ENCODE measurements at places on chromosomes 7 and 10.

DNA sequence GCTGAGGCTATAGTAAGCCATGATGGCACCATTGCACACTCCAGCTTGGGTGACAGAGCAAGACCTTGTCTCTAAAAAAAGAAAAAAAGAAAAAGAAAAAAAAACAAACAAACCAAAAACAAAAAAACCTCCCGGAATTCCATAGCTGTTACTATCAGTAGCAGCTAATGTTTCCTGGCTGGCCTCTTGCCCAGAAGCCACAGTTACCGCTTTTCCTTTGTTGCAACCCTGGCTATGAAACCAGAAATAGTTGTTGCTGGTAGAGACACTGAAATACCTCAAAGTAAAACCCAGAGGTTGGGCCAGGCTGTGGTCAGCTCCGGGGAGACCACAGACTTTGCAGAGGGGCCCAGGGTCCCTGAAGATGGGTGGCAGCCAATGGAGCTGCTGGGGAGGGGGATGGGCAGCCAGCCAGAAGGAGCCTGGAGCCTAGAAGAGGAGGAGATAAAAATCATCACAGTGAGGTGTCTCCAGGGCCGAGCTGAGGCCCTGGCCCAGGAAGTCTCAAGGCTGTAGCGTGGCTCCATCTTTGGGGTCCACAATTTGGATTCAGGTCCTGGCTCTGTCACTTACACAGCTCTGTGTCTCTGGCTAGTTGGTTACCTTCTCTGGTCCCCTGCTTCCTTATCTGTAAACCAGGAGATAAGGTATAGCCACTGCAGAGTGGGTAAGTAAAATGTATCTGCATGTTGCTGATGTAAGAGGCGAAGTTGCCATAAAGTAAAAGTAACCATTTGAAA is 3.4 kb upstream of the CHST12 start:
- no peak for DNase-seq

DNA sequence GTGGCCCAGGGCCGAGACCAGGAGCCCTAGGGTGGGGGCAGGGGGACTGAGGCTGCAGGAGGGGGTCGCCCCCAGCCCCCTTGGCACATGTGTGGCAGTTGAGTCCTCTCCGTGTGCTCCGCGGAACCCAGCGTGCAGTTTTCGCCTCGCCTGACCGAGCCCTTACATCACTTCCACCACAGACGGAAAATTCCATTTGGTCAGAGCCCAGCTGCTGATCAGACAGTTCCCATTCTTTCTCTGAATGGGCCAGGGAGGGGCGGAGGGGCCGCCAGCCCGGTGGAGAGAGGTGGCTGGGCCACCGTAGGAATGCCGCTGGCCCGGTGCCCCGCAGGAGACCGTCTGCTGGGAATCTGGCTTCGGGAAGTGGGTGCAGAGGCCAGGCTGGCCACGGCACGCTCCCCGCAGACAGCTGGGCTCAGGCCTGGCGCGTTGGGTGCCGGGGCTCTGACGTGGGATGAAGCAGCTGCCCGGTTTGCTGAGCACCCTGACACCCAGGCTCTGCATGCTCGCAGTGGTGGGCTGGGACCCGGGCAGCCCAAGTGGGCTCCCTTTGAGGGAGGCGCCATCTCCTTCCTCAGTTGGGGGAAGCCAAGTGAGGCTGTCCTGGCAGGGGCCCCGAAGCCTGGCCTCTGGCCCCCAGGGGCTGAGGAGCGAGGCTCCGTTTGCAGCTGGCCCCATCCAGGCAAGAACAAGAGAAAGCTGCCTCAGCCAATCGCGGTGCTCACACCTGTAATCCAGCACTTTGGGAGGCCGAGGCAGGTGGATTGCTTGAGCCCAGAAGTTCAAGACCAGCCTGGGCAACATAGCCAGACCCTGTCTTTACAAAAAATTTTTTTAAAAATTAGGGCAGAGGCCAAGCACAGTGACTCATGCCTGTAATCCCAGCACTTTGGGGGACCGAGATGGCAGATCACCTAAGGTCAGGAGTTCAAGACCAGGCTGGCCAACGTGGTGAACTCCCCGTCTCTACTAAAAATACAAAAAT is 9.9 kb downstream of the TTYH3 start:
- DNase-seq = no peak

- no peak for DNase-seq
These were observed 129.9 kb downstream of the TRRAP start for GRCh38 chr7:99008181-99008631.

DNA sequence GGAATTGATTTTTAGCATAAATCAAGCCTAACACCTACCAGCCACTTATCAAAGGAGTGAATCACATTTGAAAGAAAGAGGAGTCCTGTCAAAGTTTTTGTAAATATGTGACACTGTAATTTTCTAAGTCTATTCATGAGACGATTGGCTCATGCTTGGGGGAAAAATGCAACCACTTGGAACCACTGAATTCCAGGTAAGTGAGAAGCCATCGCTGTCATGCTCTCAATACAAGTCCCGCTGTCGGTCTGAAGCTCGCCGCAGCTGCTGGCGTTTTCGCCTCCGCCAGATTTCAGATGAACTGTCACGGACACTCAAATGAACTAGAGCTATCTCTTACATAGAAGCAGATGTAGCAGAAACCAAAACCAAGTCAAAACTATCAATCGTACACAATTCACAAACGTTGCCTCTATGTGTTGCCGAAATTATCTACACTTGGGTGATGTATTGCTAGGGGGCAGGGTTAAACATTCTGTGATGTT is 279.8 kb upstream of the FZD8 start:
- no peak for DNase-seq

GRCh38 chr10:57333880-57334279 is 933.8 kb downstream of the IPMK start:
- DNase-seq = no peak

DNA sequence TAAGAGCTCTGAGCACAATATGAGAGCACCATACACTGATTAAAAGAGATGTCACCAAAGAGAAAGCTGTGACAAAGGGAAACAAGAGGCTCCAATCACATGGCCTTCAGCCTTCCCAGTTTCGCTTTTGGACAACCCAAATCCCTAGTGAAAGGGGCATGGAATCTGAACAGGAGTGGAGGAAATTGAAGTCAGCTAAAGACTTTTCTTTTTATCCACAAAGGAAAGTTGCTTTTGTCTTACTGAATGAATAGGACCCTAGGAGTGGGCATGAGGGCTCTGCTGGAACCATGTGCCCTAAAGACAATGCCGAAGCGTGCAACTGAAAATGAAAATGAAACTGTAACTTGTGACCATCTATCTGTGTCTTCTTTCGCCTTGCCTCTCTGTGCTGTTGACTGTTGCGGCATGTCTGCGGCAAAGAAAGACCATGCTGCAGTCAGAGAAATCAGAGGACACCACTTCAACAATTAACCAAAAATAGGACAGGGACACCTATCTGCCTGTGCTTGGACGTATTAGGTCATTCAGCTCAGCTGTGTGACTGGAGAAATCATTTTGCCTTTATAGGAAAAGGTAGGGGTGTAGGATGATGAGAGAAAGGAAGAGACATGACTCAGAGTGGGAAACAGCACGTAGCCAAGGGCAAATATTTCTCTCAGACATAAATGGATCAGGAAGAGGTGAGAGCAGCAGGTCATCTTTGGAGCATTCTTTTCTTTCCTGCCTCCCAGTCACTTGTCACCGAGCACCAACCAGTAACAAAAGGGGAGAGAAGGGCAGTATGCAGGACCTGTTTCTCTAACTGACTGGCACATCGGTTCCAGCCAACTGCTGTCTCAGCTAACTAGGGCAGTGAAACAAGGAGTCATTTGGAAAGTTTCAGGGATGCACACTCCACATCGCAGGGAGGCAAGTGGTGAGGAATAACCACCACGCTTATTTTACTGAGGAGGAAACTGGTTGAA is 12.3 kb downstream of the CAV2 start:
- no peak for DNase-seq

DNA sequence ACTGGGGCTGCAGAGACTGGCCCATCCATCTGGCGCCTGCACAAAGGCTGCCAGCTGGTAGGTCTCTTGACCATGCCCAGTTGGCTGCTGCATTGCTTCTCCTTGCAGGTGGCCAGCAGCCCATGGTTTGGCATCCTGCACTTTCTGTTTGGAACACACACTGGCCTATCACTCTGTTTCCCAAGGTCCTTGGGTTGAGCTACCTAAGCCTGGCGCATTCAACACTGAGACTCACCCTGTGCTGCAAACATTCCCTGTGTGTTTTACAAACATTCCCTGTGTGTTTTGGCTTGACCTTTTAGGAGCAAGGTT is 55.5 kb downstream of the TACR2 start:
- no peak for DNase-seq

GRCh38 chr7:85172530-85172941 is 14.3 kb downstream of the SEMA3D start:
- no peak for DNase-seq

GRCh38 chr7:132002343-132002968 is 446.0 kb upstream of the PODXL start:
- no peak for DNase-seq

GRCh38 chr10:100636848-100637553 is 101.3 kb downstream of the HIF1AN start:
- DNase-seq = no peak

DNA sequence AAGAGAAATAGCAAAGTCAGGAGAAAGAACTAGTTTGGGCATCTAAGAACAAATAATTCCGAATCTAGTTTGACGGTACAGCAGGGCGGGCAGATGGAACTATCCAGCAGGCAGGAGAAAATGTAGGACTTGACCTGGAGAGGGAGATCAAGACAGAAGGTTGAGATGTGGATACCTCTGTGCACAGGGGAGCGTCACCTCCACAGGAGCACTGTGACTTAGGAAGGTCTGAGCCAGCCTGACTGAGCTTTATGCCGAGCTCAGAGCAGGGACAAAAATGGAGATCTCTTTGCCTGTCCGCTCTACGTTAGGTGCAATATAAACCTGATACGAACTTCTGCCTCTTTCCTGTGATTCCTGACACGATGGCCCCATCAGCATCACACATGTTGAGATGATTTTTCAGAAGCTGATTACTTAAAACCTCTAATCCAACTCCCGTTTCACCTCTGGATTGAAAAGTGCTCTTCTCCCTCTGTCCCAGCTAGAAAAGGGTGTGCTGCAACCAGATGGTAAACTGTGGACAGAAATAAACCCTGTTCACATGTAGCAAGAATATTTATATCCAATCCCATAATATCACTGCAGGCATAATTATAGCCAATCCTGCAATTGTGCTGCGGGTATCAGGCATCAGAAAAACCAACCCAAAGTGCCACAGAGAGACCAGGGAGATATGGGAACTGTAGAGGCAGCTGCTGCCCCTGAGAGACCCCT is 13.6 kb upstream of the SORBS1 start:
- DNase-seq = no peak

DNA sequence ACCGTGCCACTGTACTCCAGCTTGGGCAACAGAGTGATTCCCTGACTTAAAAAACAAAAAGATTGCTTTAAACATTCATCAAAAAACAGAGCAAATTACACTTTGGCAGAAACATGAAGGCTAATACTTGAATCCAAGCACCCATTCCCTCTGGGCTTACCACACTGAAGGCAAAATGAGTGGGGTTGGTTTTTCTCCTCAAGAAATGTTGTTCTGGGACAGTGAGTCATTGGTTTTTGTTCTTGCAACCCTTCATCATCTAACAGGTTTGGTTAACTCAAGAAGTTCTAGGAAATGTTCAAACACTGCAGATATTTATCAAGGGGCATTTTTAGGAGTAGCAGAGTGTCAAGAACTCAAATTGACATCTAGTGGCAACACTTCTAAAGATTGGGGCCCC is 60.5 kb downstream of the KIAA1217 start:
- no peak for DNase-seq

DNA sequence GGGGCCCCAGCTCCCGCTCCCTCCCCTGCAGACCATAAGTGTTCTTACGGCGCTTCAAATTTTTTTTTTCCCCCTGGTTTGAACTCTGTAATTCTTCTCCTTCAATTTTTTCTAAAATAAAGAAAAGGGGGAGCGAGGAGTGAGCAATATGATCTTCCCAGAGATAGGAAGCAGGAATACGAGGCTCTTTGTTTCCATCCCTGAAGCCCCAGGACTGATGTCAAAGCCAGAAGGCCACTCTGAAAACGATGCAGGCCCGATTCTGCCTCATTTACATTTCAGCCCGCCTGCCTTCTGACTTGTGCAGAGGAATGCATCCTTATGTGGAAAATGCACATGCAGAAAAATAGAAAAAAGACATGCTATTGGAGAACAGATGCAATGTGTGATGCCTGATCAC is 401.5 kb upstream of the MKI67 start:
- DNase-seq = no peak

GRCh38 chr7:157431951-157432540 is 95.2 kb downstream of the DNAJB6 start:
- DNase-seq = no peak

DNA sequence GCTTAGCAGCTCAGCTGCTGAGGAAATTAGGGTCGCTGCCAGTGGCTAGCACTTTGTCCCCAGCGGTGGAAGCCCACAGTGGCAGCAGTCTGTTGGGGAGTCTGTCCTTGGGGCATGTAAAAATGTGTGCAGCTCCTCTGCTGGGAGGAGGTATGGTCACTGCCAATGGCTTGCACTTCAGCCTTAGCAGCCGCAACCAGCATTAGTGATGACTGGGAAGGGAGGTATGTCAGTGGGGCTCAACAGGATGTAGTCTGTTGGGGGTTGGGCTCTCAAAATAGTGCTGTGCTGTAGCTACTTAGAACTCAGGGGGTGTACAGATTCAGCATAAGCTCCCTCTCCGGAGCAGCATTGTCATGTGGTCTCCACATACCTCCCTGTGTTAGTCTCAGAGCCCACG is 189.9 kb downstream of the ZEB1 start:
- no peak for DNase-seq

GRCh38 chr10:3875842-3876235 is 90.8 kb upstream of the KLF6 start:
- no peak for DNase-seq

- no peak for DNase-seq
These were observed 58.9 kb downstream of the PRKAR2B start for GRCh38 chr7:107103369-107103768.

DNA sequence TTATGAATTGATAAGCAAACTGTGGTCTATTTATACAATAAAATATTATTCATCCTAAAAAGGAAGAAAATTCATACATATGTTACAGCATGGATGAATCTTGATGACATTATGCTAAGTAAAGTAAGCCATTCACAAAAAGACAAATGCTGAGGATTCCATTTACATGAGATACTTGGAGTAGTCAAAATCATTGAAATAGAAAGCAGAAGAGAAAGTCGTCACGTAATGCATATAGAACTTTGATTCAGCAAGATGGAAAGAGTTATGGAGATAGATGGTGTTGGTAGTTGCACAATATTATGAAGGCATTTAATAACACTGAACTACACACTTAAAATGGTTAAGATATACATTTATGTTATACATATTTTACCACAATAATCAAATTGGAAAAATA is 309.7 kb upstream of the KLF6 start:
- DNase-seq = no peak

- no peak for DNase-seq
These were observed 29.3 kb downstream of the HSPA12A start for GRCh38 chr10:116712989-116713543.

- no peak for DNase-seq
These were observed 218.0 kb downstream of the CREB5 start for GRCh38 chr7:28630350-28630749.

DNA sequence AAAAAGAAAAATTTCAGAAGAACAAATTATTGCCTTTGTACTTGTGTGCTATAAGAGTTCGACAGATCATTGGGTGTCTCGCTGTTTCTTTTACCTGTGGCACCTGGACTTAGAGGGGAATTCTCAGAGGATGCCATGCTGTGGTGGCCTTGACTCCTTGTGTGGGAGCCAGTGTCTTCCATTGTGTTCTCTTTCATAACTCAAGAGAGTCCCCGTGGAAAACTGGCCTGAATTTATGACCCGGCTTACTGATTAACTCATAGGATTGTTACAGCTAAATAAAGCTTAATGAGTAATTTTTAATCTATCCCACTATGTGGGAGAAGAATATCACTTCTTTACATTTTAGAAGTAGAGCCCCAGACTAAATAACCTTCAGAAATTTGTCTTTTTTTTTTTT is 54.5 kb downstream of the UBE3C start:
- DNase-seq = no peak
